Stimulated activated CD8-positive, alpha-beta memory T cell treated with anti-CD3 and anti-CD28 coated beads, Interleukin-7, amount 100 ng/mL, for 24 hours (primary cell): ENCODE measurements at places on chromosomes 3 and 15.

DNA sequence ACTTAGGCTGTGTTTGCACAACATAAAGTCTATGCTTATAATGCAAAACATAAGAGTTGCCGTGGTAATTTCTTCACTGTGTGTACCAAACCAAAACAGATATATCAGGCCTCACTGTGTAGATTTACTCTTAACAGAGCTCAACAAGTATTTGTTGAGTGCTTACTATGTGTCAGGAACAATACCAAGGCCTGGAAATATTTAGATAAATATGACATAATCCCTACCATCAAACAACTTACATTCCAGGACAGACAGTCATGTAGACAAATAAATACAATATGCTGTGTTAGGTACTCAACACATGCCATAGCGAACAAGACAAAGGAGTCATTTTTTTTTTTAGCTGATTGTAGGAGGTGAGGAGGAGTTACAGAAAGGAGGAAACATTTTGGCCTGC, 554.0 kb downstream of the NSUN3 start:
- DNase-seq, result no peak

- no peak for DNase-seq
Observed at GRCh38 chr15:43931119-43931518, 104.3 kb downstream of the WDR76 start.

DNA sequence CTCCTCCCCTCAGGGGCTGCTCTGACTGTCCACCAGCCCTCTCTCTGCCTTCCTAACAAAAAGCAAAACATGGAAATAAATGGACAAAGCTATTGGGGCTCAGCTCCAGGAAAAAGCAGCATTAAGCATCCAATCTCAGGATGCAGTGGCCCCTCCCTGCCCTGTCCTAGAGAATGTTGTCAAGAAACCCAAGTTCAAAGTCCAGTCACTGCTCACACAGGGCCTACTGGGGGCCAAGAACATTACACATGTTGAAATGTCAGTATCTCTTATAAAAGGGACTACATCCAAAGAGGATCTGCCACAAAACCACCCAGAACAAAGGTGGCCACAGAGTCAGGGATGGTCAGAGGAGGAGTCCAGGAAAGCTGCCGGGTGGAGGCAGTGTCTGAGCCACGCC, 7.6 kb upstream of the GRIP2 start:
- DNase-seq, result no peak

- no peak for DNase-seq
Observed at GRCh38 chr3:112582244-112582874, 20.5 kb downstream of the SLC35A5 start.

DNA sequence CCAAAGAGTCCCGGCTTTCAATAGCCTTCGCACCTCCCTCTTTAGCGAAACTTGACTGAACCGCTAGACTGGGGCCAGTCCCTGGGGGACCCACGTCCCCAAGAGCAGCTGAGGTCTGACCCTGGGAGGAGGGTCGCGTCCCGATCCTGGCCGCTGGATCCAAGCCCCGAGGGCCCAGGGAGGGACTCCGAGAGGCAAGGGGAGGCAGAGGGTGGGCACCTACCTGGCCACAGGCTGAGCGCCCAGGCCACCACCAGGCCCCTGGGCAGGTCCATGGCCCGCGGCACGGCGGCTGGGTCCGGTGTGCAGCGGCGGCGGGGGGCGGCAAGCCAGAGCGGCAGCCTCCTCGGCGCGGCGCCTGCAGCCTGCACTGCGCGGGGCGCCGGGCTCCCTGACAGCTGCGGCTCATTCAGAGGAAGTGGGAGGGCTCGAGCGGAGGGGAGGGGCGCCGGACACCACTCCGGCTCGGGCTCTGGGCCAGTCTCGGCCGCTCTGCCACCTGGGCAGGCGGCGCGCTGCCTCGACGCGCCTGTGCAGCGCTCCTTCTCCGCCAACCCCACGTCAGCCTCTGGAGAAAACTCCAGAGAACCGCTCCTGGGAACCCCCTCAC, at the start of gene ITGA11:
Gene ITGA11, minus strand, starts transcription at position 372 of the 610 bp plus-strand sequence. Its CDS starts 97 bp downstream, at position 275.
- no peak for DNase-seq
